ENCODE measurements at places on chromosomes 16 and 17.

- peak; percentile 43 for DNase-seq
These were observed 264.2 kb downstream of the MRTFB start for GRCh38 chr16:14335297-14335696.

- DNase-seq, result no peak
These were observed 28.5 kb downstream of the TNS4 start for GRCh38 chr17:40472733-40473452.

- no peak for DNase-seq
These were observed 4.7 kb upstream of the FAAP100 start for GRCh38 chr17:81556863-81557262.

DNA sequence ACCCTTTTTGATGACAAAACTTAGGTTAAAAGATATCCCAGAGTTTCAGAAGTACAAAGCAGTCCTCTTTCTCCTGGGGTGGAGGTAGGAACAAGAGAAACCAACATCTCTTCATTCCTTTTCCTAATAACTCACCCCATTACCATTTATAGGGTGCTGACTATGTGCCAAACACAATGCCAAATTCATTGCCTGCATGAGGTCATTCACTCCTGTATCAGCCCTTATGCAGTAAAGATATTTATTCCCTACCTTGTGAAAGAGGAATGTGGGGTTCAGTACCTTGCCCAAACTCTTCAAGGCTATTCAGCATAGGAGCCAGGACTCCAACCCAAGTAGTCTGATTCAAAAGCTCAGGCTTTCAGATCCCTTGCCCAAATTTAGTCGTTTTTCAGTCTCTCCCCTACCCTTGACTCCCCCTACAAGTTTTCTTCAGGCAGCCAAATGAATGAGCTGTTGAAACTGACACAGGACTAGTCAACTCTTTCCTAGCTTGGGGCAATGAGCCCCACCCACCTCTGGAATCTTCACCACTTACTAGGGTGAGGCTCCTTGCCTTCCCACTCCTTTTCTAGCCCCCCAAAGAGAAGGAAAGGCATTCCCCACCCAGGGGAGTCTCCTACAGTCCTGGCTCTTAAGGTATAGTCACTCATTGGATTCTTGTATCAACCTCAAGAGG lies 5.9 kb downstream of the KRT14 start:
- DNase-seq, result no peak

GRCh38 chr16:86354641-86355513 lies 155.4 kb upstream of the FOXF1 start:
- no peak for DNase-seq

GRCh38 chr17:49031965-49032928 lies 35.1 kb downstream of the IGF2BP1 start:
- DNase-seq, result peak; percentile 50

DNA sequence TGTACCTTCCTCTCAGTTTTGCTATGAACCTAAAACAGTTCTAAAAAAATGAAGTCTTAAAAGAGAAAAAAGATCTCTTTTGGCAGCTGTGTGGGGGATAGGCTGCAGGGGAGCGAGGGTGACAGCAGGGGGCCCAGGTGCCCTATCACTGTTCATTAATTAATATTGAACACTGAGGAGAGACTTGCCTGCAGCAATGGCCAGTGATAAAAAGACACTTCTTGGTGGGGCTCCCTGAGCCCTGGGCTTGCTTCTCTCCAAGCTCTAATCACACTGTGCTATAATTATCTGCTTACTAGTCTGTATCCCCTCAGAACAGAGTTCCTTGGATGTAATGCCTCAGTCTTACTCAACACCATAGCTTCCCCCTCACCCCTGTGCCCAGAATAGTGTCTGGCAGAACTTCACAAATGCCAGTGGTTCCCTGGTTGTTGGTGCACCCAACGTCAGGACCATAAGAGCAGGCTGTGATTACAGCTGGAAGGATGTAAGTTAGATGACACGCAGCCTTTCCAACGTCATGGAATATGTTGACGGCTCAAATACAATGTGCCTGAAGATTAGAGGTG lies 52.0 kb upstream of the IRX6 start:
- no peak for DNase-seq

GRCh38 chr16:74249254-74249653 lies 47.4 kb upstream of the PSMD7 start:
- no peak for DNase-seq

DNA sequence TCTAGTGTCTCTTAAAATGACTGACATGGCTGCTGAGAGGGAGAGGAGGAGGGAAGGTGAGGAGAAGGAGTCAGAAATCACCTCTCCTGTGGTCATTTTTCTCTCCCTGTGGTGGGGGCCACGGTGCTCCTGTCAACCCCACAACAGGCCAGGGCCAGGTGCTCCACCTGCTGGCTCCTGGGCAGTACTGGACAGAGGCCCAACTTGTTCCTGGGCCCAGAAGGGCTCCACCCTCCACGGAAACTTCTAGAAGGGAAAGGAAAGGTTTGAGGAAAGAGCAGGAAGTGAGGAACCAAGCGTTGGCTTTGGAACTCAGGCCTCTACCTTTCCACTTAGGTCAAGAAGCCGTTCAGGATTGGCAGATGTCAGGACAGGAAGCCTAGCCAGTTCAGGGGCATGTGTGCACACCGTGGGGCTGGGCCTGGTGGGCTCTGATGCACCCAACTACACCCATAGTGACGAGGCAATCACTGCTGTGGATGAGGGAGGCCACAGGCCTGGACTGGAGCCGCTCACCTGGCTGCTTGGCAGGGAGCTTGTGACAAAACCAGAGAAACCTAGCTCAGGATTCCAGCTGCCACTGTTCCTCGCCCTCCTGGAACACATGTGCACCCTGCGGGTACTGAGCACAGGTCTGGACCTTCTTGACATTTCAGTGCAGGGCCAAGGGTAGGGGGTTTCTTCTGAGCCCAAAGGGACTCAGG lies 36.1 kb downstream of the WNT3 start:
- no peak for DNase-seq

GRCh38 chr17:58317421-58318064 lies 11.1 kb downstream of the TSPOAP1 start:
- DNase-seq, result peak; percentile 29

- no peak for DNase-seq
These were observed 120.2 kb upstream of the XYLT1 start for GRCh38 chr16:17590711-17591654.

DNA sequence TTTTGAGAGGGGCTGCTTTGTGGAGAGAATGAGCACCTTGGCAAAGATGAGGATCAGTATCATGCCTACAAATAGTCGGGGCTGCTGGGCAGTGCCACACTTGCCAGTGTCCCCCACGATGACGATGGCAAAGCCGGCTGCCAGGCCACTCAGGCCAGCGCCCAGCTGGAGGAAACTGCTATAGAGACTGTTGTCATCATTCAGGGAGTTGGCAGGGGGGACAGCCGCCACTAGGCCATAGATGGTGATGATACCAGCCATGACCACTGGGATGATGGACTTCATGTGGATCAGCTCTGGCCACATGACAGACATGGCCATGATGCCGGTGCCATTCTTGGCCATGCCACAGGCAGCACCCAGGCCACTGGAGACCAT lies 23.8 kb downstream of the MINK1 start:
- no peak for DNase-seq

GRCh38 chr17:45382226-45382625 lies 50.4 kb downstream of the ARHGAP27 start:
- no peak for DNase-seq

All from HFF-Myc (cell line).